ENCODE measurements at places on chromosomes 12 and 14.

DNA sequence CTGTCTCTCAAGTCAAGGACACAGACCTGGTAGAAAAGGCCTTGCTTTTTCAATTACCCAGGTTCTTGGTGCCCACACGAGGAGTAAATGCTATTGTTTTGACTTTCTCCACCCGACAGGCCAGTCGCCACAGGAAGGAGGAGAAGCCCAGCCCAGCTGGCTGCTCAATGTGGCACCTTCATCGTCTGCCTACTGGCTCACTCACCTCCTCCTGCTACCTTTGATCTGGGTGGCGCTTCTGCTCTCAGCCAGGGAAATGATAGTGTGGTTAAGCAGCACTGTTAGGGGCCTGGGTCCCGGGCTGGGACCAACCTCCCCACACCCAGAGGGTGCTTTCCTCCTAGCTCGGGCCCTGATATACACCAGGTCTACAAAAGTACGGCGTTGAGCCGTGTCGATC, 75.0 kb upstream of the FZD10 start:
- no peak for DNase-seq

- DNase-seq, result no peak
Measured at GRCh38 chr12:68559246-68559645, 51.5 kb upstream of the RAP1B start.

DNA sequence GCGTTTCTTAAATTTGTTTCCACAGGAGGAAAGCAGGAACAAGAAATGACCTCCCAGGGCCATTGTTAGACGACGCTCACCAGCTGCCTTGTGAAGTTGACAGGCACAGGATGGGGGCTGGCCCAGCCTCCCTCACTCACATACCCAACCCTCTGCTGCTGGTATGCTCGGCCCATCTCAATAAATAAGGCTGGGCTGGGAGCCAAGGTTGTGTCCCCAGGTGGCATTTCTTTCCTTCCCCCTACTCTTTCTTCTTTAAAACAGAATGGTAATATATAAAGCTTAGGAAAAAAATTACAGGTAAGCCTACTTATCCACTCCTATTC, 93.0 kb downstream of the ACTN1 start:
- no peak for DNase-seq

- no peak for DNase-seq
Measured at GRCh38 chr12:113650476-113650875, 178.8 kb upstream of the LHX5 start.

DNA sequence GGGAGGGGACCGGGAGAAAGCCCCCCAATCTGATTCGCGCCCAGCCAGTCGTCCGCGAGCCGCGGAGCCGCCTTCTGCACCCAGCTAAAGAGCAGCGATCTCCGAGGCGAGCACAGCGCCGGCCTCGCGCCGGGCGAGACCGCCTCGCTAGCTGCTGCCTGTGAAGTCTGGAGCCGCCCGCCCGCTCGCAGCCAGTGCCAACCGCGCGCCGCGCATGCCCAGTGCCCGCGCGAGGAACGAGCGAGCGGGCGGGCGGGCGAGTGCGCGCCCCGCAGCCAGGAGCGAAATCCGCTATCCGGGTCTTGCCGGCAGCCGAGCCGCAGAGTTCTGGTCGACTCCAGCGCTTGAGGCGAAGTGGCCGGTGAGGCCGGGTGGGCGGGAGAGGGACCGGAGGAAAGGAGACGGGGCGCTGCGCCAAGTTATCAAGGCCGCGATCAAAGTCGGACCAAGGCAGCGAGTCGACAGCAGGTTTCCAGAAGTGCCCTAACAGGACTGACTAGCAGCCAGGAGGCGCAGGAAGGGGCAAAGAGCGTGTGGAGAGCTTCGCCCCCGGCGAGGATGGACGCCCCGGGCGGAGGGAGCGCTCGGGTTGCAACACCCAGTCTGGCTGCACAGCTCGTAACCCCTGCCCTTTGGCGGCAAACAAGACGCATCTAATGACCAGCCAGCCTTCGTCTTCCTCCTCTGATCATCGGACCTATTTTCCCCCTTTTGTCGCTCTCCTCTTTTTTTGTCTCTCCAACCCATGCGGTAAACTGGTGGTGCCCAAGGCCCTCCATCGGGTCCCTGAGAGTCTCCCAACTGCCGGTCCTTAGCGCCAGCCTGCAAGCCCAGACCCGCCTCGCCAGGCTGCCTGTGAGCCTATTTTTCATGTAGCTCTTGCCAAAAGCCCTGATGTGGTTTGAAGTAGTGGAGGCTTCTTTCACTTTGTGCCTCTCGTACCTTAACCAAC, at the start of gene EPS8:
Gene EPS8, minus strand, starts transcription at position 169 of the 952 bp plus-strand sequence. CDS start 106,437 bp downstream, outside the sequence.
- peak; percentile 84 for DNase-seq

- DNase-seq, result no peak
Measured at GRCh38 chr14:99668307-99669295, 15.5 kb upstream of the CYP46A1 start.

DNA sequence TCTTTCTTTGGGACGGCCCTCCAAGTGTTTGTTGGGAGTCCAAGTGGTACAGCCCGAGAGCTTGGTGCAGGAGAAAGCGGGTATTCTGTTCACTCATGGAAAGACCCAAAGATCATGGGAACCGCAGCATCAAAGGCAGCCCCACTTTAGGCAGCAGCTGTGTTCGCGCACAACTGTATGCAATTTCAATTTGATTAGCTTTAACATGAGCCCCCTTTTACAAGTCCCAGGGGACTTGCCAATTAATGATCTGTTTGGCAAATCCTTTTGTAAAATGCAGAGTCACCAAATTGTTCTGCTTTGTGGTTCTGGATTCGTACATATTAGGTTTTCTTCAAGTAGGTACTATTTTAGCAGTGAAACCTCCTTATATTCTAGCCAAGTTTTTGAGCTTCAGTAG, 217.7 kb downstream of the AACS start:
- no peak for DNase-seq

DNA sequence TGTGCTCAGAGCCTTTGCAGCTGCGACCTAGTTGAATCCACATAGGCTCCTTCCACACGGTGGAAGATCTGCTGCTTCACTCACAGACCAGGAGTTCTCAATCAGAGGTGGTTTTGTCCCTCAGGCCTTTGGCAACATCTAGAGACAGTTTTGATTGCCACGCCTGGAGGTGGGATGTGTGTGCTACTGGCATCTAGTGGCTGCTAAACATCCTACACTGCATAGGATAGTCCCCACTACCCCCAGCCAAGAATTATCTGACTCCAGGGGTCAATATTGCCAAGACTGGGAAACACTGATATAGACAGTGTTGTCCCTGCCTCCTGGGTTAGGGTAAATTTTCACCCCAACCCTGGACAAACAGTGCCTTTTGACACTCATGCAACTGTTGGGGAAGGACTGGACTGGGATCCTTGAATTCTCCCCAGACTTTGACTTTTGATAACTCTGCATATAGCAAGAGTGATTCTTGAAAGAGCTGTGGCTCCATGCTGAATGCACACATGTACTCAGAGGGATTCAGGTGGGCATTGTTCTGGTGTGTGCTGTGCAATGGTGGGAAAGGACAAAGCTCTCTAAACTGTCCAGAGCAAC, 39.8 kb downstream of the BAZ2A start:
- peak; percentile 49 for DNase-seq

- no peak for DNase-seq
Measured at GRCh38 chr12:99121546-99121945, 476.5 kb downstream of the APAF1 start.

- DNase-seq, result peak; percentile 63
Measured at GRCh38 chr12:101759396-101760047, 20.3 kb upstream of the SYCP3 start.

- DNase-seq, result no peak
Measured at GRCh38 chr12:107967170-107967569, 161.9 kb upstream of the WSCD2 start.

DNA sequence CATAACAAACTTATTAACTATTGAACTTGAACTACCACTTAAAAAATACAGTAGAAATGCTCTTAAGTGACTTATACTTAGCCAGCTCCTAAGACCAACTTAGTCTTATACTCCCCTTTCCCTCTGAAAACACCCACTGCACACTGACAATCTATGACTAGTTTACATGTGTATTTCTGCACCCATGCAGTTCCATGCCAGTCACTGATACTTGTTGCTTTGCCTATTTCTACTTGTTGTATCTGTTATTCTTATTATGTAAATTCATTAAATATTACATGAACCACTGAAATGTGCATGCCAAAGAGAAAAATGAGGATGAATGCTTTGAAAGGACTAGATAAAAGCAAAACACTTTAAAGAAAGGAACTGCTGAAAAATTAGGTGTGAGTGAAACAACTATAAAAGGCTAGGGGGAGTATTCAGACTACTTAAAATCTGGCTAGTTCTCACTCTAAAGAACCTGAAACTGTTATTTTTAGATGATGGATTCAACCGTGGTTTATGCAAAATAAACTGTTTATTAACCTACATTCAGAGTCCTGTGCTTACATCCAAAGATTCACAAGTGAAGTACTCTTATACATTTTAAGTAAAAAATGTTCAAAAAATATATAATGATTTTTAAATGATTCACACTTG, 74.7 kb downstream of the RPS6KA5 start:
- no peak for DNase-seq

GRCh38 chr14:91283666-91284065, 39.2 kb upstream of the GPR68 start:
- no peak for DNase-seq

All from hematopoietic multipotent progenitor cell treated with erythropoietin and hydrocortisone succinate and interleukin-3 and kit ligand, for 8 days (in vitro differentiated cells).